ENCODE measurements at places on chromosomes 7 and 10.

GRCh38 chr7:33873518-33873917 lies 31.8 kb upstream of the BMPER start:
- no peak for DNase-seq

GRCh38 chr7:20858951-20859350 lies 72.3 kb upstream of the SP8 start:
- no peak for DNase-seq

DNA sequence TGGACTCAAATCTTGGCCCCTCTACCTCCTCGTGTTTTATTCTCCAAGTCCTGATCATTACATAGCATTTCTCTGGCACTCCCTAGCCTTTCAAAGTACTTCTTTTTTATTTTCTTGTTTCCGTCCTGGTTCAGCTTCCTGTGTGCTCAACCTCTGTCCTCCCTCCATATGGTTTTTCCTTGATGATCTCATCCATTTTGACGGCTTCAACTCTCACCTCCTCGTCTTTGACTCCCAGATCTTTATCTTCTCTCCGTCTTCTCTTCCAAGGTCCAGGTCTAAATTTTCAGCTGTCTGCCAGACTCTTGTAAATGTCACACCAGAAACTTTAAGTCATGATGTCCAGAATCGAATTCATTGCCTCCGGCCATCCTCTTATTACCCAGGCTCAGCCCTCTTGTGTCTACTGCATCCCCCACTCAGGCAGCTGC lies 23.3 kb upstream of the GFRA1 start:
- no peak for DNase-seq

GRCh38 chr7:73626814-73627213 lies 2.5 kb upstream of the MLXIPL start:
- no peak for DNase-seq

GRCh38 chr10:59304521-59305097 lies 57.7 kb downstream of the FAM13C start:
- DNase-seq: no peak

- DNase-seq: no peak
Observed at GRCh38 chr7:112414855-112415490, 35.3 kb upstream of the IFRD1 start.

GRCh38 chr10:121368347-121369025 lies 229.8 kb downstream of the FGFR2 start:
- DNase-seq: no peak

GRCh38 chr7:24075426-24075810 lies 208.6 kb upstream of the NPY start:
- DNase-seq: no peak

GRCh38 chr10:22783807-22784206 lies 69.4 kb upstream of the PIP4K2A start:
- no peak for DNase-seq

- no peak for DNase-seq
Observed at GRCh38 chr7:43328785-43329380, 216.4 kb downstream of the HECW1 start.

DNA sequence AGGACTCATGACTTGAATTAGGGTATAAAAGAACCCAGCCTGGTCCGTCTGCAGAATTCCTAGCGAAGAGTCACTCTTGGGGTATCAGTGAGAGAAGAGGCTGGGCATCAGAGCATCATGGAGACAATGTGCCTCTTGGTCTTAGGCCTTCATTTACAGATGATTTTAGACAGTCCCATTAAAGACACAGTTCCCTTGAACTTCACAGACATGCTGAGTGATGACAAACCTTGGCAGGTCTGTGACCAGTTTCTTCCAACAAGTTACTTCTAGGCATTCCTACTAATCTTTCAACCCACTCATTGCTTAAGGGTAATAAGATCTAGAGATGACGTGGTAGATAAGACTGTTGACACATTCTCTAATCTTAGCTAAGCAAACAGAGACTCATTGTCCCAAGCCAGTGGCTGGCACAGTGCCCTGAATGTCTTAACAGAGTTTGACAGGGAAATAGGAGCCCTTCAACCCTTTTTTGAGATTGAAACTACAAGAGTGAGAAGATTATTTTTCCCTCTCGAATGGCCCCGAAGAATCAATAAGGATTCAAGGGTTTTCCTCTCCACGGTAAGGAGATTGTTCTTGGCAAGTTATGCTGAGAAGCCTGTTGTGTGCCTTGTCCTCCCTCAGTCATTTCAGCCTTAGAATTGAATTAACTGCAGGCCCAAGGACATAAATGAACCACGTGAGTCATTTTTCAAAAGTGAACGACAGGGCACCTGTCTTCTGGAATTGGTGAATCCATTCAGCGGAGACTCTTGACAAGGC lies 281.1 kb downstream of the CCDC3 start:
- no peak for DNase-seq

DNA sequence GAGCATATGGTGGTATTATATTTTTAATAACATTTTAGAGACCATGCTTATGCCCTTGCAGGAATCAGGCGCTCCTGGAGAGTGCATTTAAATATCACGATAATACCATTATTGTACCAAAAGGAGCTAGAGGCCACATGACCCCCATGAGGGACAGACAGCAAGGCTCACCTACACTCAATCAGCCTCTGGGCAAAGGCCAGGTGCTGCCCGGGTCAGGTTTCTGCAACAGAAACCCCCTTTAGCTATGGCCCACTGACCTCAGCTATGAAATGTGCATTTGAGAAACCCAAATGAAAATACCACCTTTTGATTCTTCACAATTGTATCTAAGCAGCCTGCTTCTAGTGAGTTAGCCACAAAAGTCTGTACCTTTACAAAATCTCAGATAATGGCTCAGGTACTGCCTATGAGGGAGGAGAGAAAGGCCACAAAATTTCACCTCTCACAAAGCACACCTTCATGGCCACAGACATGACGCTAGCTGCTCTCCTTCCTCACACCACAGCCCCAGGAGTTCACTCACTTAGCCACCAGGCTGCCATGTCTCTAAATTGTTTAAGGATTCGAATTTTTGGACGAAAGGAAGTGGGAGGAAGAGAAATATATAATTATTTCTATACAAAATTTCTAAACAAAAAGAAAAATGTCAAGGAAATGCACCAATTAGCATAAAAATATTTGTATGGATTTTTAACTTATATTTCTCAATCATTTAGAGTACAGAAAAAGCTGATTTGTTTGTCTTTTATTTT lies 79.9 kb downstream of the GLI3 start:
- DNase-seq: no peak

- no peak for DNase-seq
Observed at GRCh38 chr10:122532601-122533296, 27.8 kb upstream of the DMBT1 start.

- no peak for DNase-seq
Observed at GRCh38 chr7:74240482-74240881, 13.7 kb downstream of the RFC2 start.

- no peak for DNase-seq
Observed at GRCh38 chr10:94777886-94778458, 15.5 kb downstream of the CYP2C19 start.

GRCh38 chr7:37908221-37908788 lies 8.3 kb downstream of the SFRP4 start:
- no peak for DNase-seq

DNA sequence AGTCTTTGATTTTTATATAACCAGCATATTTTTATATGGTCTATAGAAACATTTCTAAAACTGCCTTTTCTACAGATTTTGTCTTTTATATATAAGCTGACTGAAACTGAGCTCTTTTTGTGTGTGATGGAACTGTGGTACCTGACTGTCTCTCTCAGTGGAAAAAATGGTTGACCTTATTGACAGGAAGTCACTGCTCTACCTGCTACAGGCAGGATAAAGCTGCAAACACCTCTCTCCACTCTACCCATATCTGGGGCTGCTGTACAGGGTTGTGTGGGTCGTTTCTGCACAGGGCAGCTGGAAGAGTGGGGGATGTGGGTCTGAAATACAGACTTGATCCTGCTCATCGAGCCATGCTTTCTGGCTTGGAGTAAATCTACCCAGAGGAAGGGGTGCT lies 48.5 kb downstream of the BBS9 start:
- no peak for DNase-seq

- DNase-seq: no peak
Observed at GRCh38 chr7:47239034-47239433, 342.9 kb downstream of the TNS3 start.

DNA sequence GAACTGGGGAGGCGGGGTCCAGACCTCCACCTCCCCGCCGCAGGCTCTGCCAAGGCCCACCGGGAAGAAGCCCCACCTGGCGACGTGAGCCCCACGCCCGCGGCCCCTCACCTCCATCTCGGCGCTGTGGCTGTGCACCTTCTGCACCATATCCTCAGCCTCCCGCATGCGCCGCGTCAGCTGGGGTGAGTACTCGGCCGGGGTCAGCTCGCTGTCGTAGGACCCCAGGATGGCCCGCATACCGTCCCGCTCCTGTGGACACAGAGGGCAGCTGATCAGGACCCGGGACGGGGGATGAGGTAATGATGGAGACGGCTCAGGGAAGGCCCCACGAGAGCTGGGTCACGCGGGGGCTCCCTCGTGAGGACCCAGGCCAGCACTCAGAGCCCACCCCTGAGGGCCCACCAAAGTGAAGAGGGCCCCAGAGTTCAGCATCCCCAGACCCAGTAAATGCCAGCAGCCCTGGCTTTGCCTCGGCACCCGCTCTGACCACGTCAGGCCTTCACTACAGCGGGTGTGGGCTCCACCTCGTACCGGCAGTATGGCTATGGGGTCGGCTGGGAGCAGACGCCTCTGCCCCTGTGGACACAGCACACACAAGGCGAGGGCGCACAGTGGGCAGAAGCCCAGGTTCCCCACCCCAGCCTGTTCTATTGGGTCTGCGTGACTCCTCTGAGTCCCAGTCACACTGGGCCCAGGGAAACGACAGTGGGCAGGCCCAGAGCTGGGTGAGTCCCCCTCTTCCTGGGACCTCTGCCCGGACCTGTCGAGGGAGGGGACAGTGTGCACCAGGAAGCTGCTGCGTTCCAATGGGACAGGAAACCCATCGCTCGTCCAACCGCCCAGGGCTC lies 218.1 kb downstream of the MAD1L1 start:
- DNase-seq: no peak

GRCh38 chr7:23530405-23530804 lies 1.4 kb downstream of the TRA2A start:
- no peak for DNase-seq

DNA sequence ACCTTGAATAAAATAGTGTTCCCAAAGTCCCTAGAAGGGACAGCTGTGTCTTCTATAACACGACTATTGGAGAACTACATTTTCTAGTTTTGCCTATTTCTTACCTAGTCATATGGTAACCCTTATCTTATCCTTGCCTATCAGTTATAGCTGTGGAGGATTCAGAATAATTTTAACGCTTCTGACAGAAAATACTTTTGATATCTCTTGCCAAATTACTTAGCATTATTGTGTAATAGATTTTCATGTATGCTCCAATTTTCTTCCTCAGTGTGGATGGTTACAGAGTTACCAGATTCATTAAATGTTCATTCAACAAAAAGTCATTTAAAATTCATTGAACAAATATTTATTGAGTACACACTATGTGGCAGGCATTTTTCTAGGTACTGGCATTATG lies 34.6 kb upstream of the LSM8 start:
- no peak for DNase-seq

GRCh38 chr10:1706711-1707110 lies 30.6 kb downstream of the ADARB2 start:
- DNase-seq: no peak

GRCh38 chr7:143882604-143883078 lies 19.3 kb downstream of the TCAF1 start:
- DNase-seq: no peak

DNA sequence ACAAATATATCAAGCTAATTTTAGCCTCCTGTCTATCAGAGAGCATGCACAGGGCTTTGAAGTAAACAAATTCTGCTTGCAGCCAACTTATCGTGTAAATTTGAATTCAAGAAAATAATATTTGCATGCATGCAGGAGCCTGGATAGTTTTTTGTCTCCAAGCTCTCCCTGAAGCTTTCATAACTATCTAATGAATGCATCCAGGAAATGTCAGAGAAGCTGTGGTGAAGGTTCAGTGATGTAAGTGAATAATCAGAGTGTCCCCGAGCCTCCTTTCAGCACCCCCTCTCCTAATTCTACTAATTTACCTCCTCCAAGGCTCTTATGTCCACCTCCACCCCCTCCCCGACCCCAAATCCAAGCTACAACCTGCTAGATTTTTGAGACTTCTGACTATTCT lies 172.0 kb upstream of the ZNF32 start:
- no peak for DNase-seq

DNA sequence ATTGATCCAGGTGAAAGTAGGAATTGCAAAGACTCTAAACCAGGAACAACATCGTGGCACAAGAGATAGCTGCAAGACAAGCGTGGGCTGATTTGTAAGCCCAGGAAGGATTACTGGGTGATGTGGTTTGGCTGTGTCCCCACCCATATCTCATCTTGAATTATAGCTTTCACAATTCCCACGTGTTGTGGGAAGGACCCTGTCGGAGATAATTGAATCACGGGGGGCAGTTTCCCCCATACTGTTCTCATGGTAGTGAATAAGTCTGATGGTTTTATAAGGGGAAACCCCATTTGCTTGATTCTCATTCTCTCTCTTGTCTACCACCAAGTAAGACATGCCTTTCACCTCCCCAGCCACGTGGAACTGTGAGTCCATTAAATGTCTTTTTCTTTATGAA lies 59.5 kb downstream of the ST8SIA6 start:
- DNase-seq: no peak

DNA sequence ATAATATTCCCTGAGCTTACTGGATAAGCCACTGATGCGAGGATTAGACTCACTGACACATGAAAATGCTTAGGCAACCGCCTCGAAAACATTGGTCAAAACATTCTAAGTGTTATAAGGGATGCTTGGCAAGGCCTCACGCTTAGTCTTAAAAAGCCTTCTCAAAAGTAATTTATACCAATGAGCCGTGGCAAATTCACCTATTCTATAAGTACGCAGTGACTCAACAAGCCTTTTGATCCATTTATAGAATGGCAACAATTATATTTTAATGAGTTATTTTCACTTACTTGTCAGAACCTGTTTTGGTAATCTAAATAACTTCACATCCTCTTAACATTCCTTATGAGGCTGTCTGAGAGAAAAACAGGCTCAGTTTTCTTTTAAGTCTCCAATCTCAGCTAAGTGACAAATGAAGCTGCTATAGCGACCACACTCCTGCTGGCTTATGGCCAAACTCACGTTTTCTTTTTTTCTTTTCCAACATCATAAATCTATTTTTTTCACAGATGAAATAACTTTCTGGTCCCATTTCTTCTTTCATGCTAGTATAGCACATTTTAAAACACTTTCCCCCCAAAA lies 121.2 kb upstream of the AFAP1L2 start:
- no peak for DNase-seq

DNA sequence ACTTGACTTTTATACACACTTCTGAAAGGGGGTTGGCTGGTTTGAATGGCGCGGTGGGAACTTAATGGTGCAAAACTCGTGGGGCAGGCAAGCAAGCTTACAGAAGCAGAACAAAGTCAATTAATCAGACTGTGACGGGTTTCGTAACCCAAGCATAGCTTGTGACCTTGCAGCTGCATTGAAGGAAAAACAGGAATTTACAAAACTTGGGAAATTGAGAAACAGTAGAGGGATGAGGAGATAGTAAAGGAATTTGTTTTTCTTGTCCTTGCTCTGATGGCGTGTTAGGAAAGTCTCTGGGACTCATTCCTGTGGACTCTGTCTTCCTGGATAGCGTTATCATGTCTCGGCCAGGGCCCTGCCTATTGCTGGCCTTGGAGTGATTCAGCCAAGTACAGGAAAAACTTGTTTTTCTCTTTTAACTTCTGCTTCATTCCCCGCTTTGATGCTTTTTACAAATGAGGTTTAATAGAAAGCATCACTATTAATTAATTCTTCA lies 220.0 kb upstream of the KCND2 start:
- DNase-seq: no peak

All from activated naive CD4-positive, alpha-beta T cell (primary cell).